ENCODE measurements at places on chromosomes 16 and 17.

DNA sequence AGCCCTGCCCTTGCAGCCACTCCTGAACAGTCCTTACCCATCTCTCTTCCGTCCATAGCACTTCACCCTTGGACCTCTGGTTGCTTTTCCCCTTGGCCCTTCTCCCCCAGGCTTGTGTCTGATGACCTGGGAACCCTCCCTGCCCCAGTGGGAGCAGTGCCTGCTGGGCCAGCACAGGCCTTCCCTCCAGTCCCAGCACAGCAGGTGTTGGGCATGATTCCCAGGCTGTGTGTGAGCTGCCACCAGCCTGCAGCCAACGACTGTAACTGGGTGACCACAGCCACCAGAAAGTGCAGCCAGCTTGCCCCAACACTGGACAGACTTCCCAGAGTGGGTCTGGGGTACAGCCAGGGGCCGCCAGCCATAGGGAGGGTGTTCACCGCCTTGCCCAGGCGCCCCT lies 30.0 kb downstream of the CRAMP1 start:
- no peak for DNase-seq

DNA sequence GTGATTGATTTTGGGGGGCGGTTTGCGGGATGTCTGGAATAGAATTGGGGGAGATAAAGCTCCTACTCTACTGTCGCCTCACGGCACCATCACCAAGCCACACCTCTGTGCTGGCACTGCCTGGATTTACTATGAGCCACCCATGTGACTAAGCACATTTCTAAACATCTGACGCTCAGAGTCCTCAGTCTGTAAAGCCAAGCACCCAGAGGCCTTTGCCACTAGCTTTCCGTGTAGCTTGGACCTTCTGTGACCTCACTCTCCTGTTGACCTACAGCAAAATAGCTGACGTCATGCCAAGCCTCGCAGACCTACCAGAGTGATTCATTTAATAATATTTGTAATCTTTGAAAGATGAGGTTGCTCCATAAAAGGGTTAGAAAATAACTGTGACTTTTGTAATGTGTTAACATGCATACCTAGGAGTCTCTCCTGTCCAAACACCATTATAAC lies 38.5 kb upstream of the MYOCD start:
- no peak for DNase-seq

DNA sequence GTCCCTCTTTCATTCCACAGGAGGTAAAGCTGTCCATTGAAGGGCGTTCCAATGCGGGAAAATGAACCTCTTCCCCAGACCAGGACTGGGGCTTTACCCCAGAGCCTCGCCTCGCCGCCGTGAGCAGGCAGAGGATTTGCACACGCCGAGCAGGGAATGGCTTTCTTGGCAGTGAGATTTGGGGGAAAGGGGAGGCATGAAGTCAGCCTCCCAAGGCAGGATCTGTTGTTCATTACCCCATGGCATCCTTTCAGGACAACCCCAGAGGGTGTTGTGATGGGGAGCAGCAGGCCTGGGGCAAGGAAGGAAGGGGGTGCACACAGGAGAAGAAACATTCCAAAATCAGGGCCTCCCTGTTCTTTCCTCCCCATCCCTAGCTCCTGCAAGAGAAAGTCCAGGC lies 6.0 kb downstream of the ATXN1L start:
- DNase-seq = no peak

GRCh38 chr17:63805591-63805990 lies 21.6 kb upstream of the PSMC5 start:
- DNase-seq = no peak

DNA sequence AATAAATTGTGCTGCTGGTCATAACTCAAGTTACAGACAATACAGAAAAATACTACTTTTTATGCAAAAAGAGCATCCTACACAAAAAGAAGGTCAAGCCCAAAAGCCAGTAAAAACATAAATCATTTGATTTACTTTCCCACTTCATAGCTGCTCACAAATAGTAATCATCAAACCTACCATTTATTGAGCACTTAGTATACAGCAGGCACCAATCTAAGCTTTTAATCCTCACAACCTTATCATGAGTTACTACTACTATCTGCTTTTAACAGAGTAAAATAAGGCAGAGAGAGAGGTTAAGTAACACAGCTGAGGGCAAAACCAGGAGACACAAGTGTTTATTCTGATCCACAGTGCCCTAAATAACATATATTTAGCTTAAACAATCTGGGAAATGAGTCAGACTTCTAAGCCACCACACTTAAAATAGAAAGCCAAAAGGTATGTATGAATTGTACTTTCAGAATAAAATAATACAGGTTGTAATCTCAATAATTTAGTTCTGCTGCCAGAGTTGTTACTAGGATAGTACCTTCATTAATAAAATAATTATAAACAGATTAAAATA lies 1.7 kb upstream of the AARS1 start:
- no peak for DNase-seq

GRCh38 chr16:5841974-5842373 lies 744.4 kb upstream of the EEF2KMT start:
- no peak for DNase-seq

DNA sequence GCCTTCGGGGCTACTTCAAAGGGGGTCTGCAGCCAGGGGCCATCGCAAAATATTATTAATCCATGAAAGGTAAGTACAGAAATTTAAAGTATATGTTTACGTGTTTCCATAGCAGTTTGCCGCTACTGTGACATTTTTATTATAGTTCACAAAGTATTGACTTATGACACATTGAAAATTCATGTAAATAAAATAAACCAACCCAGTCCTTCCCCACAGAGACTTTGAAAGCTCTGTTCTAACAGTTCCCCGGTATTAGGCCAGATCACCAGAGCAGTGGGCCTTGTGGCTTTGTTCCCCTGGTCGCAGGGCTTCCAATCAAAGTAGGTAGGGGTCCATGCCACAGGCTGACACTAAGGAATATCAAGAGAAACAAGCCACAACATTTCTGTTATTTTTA lies 13.9 kb downstream of the KIAA0753 start:
- DNase-seq = no peak

DNA sequence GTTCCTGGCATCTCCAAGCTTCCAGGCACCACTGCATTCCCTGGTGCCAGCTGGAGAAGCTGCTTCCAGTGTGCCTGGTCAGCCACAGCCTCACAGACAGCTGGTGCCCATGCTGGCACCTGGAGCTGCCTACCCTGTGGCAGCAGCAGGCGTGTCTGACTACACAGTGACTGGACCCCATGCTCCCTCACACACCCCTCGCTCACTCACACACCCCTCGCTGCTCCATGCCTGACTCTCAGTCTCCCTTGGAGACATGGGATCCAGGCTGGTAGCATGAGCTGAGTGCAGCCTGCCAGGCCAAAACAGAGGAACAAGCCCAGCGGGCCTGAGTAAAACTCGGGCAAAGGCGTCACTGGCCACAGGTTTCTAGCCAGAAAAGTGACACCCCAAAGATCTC lies 59.1 kb upstream of the SMIM36 start:
- no peak for DNase-seq
